ENCODE measurements at places on chromosomes 13 and 19.

DNA sequence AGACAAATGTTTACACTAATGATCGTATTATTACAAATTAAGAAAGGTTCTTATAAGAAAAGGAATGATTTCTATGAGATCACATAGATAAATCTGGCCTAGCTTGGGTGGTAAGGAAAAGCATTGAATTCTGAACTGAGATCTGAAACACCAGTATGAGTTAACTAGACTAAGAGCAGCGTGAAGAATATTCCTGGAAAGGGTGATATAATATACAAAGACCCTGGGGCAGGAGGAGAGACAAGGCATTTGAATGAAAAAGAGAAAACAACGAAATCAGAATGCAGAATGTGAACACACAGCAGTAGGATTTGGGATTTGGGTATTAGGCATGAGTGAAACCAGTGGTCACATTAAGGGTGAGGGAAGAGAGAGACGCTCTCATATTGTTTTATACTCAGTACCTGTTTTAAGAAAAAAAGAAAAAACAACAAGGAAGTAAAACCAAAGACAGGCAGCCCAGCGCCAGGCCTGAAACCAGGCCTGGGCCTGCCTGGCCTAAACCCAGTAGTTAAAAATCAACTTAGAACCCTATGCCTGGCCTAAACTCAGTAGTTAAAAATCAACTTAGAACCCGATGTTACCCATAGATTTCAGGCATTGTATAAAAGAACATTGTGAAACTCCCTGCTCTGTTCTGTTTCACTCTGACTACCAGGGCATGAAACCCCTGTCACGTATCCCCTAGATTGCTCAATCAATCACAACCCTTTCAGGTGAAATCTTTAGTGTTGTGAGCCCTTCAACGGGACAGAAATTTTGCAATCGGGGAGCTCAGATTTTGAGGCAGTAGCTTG, 287.1 kb downstream of the ITGBL1 start:
- DNase-seq, result no peak

DNA sequence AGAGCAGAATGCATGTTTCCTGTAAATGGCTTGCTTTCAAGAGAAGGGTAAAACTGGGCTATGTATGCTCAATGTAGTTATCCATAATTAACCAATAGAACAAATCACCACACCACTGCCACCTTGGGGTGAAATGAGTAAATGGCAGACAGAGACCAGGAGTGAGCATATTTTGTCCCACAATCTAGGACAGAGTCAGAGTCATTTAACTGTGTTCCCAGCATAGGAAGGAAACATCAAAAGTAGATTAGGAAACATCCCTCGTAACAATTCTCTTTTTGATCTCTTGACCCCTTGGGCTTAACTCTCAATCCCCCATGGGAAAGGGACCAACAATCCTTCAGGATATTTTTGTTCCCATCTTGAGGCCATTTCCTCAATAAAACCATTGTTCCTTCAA, 224.8 kb downstream of the NHLRC3 start:
- peak; percentile 40 for DNase-seq

DNA sequence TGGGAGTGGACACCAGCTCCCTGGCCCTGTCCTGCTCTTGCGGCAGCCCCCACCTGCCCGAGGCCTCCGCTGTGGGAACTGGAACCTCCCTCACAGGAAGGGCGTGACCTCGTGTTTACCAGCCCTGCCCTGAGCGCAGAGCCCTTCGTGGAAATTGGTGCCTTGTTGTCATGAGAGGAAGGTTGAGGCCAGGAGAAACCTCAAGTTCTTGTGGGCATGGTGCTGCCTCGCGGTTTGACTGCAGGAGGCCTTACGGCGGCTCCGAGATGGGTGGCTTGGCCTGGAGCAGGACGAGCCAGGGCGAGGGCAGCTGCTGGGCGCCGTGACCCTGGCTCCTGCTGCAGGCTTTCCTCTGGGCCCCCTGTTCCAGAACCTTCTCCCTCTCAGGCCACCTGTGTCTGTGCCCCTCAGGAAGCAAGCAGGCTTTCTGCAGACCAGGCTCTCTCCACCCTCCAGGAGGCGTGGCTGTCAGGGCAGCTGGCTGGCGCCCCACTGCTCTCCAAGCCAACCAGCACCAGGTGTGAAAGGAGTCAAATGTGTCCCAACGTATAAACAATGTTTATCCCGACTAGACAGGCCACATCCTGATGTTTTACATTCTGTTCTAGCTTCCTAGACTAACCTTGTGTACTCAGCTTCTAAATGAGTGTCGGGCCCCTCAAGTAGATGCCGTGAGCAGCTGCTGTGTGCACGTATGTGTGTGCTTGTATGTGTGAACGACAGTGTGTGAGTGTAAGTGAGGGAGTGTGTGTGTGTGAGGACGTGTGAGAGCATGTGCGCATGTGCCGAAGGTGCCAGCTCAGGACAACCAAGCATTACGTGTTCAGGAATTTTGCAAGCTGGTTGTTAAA, 10.4 kb upstream of the RASA3 start:
- no peak for DNase-seq

DNA sequence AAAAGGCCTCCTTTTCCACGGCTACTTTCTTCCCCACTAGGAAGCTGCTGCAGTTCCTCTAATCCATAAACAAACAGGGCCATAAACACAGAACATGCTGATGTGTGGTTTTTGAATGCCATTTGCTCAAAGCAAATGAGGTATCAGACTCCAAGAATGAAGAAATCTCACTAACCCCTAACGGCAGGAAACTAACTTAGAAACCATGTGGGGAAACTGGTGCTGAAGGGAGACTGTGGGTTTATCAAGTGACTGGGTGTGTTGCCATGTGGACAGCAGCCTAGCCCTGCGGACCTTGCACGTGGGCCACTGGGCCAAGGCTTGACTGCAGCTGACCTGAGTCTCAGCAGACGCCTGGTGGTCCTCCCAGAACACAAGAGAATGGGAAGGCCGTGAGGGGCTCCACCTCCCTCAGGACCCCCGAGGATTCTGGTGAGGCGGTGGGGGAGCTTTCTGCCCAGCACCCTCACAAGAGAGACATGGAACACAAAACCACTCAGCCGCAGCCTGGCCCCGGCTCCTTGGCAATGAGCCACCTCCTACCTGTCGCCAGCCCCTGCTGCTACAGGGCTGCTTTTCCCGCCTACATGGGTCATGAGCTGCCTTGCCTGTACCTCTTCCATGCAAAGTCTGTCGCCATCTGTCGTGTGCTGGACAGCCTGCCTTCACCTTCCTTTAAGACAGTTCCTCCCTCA, 10.6 kb downstream of the SLC15A1 start:
- no peak for DNase-seq

- DNase-seq, result no peak
Observed at GRCh38 chr19:41705393-41706174, 2.8 kb upstream of the CEACAM5 start.

DNA sequence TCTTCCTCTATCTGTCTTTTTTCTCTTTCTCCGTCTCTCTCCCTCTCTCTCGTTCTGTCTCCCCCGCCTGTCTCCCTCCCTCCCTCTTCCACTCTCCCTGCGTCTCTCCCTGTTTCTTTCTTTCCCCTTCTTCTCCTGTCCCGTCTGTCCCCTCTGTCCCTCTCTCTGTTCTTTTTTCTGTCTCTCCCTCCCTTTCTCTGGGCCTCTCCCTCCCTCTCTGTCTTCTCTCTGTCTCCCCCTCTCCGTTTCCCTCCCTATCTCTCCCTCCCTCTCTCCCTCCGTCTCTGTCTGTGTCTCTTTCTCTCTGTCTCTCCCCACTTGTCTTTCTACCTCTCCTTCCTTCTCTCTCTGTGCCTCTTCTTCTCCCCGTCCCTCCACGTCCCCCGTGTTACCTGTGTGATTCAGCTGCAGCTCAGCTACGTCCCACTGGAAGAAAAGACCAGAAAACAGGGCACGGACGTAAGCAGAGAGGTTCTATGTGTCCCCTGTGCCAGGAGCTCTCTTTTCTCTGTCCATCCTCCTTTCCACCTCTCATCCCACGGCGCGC, 1.2 kb downstream of the CD70 start:
- DNase-seq, result no peak

DNA sequence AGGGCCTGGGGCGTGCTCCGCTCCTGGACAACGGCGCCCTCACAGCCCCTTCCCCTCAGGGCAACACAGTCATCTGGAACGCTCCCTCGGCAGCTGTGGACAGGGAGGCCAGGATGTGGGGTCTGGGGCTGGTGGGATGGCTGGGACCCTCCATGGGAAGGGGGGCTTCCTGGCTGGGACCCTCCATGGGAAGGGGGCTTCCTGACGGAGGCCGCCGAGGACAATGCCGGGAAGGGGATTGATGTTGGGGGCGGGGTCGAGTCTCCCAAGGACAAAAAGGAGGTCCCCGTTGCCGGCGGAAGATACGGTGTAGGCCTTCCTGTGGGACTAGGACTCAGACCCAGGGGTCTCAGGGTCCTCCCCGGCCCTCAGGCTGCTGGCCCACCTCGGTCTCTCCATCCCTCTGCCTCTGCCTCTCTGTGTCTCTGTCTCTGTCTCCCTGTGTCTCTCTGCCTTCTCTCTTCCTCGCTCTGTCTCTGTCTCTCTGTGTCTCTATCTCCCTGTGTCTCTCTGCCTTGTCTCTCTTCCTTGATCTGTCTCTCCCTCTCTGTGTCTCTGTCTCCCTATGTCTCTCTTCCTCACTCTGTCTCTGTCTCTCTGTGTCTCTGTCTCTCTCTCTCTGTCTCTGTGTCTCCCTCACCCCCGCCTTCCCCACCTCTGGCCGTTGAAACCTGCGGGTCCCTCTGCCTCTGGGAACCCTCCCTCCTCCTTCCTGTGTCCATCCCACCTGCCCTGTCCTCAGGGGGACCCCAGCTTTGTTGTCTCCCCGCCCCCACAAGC, 2.7 kb upstream of the MADCAM1 start:
- no peak for DNase-seq

DNA sequence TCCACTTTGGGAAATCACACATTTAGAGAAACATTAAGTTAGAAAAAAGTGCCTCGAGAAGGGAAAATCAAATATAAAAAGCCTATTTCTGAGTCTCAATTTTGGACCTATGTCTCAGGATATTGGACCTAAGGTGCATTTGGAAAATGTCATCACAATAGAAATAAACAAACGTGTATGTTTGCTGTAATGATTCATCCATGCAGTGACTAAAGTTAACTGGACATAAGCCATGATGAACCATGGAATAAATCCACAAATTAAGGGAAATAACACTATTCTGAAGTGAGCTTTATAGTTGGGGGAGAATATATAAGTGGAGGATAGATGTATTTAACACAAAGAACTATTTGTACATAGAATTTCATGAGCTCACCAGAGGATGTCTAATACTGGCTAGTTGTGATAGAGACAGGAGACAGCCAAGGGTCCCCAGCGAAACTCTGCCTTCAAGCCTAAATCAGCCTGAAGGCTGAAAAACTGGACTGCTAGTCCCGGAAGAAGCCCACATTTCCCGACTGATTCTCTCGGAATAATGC, 963.3 kb upstream of the SPRY2 start:
- no peak for DNase-seq

GRCh38 chr19:41753159-41753558, 2.2 kb upstream of the CEACAM6 start:
- DNase-seq, result peak; percentile 42

DNA sequence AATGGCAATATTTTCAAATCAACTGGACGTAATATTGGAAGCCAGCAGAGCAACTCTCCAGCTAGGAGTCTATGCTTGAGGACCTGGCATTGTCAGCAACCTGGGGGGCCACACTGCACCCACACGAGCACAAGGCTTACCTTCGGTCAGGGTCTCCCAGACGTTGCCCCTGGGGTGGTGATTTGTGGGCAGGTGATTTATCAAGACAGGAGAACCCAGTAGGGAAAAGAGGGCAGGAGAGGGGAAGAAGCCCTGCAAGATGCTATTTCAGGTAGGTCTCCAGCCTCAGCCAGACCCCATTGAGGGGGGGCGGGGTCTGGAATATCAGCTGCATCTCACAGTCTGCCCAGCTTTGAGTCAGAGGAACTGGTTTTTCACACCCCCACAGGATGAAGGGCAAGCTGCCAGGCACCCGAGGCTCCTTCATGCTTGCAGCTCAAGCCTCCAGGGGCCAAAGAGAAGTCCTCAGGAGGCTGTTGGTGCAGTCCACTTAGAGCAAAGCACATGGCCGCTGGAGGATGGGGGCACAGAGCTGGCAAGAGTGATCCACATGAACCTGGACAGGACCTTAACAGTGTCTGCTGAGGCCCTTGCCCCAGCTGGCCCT, 80.9 kb upstream of the UQCRFS1 start:
- no peak for DNase-seq

DNA sequence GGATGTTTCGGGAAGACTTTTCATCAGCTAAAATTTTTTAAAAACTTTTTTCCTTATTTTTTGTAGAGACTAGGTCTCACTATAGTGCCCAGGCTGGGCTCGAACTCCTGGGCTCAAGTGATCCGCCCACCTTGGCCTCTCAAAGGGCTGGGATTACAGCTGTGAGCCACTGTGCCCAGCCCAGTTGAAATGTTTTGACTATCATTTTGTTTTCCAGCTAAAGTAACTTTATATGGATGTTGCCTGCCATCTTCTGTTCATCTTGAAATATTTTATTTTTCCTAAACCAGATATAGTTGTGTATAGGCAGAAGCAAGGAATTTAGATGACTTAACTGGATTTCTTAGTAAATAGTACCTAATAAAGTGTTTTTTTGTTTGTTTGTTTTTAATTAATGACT, 7.0 kb downstream of the CAB39L start:
- DNase-seq, result no peak

- DNase-seq, result no peak
Observed at GRCh38 chr13:103130146-103130545, 63.9 kb upstream of the SLC10A2 start.

DNA sequence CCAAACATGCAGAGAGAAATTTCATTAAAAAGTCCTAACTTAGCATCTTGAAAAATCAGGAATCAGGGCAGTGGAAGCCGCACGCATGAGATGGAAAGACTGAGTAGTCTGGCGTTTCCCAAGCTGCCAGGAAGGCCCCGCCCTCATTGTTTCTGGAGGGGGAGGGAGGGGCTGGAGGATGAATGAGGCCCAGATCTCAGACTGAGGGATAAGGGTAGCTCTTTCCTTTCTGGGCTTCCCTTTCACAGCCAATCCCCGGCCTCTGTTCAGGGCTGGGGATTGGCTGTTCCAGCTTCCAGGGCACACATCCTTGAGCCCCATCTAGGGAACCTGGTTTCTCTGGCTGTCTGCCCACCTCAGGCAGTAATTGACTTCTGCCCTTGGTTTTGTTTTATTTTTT, 7.3 kb downstream of the C19orf53 start:
- DNase-seq, result no peak

GRCh38 chr19:17538684-17539237, 16.7 kb upstream of the COLGALT1 start:
- DNase-seq, result no peak

DNA sequence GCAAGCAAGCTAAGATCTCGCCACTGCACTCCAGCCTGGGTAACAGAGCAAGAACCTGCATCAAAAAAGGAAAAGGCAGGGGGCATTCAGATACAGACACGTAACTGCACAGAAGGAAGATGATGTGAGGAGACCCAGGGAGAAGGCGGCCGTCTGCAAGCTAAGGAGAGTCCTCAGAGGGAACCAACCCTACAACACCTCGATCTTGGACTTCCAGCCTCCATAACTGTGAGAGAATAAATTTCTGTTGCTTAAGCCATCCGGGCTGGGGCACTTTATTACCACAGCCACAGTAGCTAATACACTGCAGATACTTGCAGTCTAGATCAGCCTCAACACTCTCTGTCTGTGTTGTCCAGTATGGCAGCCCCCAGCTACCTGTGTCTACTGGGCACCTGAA, 7.9 kb downstream of the TICAM1 start:
- DNase-seq, result no peak

- peak; percentile 33 for DNase-seq
Observed at GRCh38 chr13:97225533-97225932, 3.4 kb downstream of the MBNL2 start.

Measured in kidney capillary endothelial cell (primary cell).